GM23248 (cell line): ENCODE measurements at places on chromosomes 3 and 15. TPM values are rescaled to one million over a fixed set of nuclear protein-coding genes. Genes with fewer than 3 reads are reported as not detected.
A peak's percentile ranks its signal among the peaks of the same experiment; 100 is the strongest.

TLR9 gene
- 0.11 TPM in 1 of 2 replicates, not detected in the other for polyA plus RNA-seq

GRCh38 chr3:81462921-81463320 lies 298.5 kb downstream of the GBE1 start:
- peaks cover 9% of the 10 kb centered on the region; the same call in 1 of the 2 replicates for H3K4me1 ChIP-seq
- H3K36me3 ChIP-seq = no peaks in the 10 kb centered on the region
- DNase-seq = no peak

KLHL40 gene
- not detected in 2 replicates for polyA plus RNA-seq

- H3K27ac ChIP-seq = no peak overlapping the region
- no peaks in the 10 kb centered on the region for H3K36me3 ChIP-seq
- DNase-seq = no peak
- H3K27me3 ChIP-seq = no peaks in the 10 kb centered on the region
- no peak overlapping the region for H3K4me3 ChIP-seq
Observed at GRCh38 chr3:101931081-101931480, 81.8 kb downstream of the NFKBIZ start.

PLCL2 gene
- polyA plus RNA-seq = 1.4 TPM in 2 replicates

DNA sequence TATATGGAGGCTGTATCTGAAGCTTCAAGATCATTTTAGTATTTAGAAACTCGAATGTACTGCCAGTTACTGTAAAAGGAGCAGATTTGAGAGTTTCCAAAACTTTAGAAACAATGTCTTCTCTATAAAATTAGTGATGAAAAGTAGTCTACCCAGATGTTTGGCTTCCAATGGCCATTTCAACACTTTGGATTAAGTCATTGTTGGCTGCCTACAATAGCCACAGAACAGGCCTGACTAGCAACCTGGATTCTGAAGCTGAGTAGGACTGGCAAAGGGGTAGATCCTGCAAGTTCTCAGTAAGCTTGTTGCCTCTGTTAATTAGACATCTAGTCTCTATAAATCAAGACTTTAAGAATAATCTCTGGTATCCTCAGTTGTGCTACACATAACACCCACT lies 239.0 kb upstream of the KCNMB2 start:
- no peaks in the 10 kb centered on the region for H3K36me3 ChIP-seq
- peak; percentile 63 for DNase-seq
- H3K4me3 ChIP-seq = no peak overlapping the region
- H3K4me1 ChIP-seq = peaks cover 24% of the 10 kb centered on the region
- no peaks in the 10 kb centered on the region for H3K27me3 ChIP-seq

GRCh38 chr3:87260270-87260669 lies 16.1 kb downstream of the POU1F1 start:
- peaks cover 8% of the 10 kb centered on the region; the same call in 1 of the 2 replicates for H3K36me3 ChIP-seq
- H3K4me1 ChIP-seq = no peaks in the 10 kb centered on the region
- DNase-seq = peak; percentile 71
- no peak overlapping the region for H3K27ac ChIP-seq

- H3K36me3 ChIP-seq = no peaks in the 10 kb centered on the region
- H3K27me3 ChIP-seq = no peaks in the 10 kb centered on the region
- H3K4me1 ChIP-seq = no peaks in the 10 kb centered on the region
Observed at GRCh38 chr3:110738531-110738930, 333.1 kb upstream of the NECTIN3 start.

GUCA1C gene
- polyA plus RNA-seq = not detected in 2 replicates

GRCh38 chr3:72165317-72165716 lies 380.4 kb upstream of the PROK2 start:
- peak; percentile 47 for DNase-seq
- no peak overlapping the region for H3K27ac ChIP-seq
- H3K4me1 ChIP-seq = peaks cover 8% of the 10 kb centered on the region
- no peak overlapping the region for H3K4me3 ChIP-seq
- H3K36me3 ChIP-seq = no peaks in the 10 kb centered on the region

DNA sequence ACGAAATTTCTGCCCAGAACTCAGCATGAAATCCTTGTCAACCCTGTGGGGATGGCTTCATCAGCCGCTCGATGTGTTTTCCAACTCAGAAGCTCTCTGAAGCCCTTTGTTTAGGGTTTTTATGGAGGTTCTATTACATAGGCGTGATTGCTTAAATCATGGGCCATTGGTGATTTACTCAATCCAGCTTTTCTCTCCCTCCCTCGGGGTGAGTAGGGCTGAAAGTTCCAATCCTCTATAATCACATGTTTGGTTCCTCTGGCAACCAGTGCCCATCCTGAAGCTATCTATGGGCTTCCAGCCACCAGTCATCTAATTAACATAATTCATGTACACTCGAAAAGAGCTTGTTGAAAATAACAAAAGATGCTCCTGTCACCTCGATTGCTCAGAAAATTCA lies 51.6 kb downstream of the GATM start:
- no peak for DNase-seq
- no peaks in the 10 kb centered on the region for H3K36me3 ChIP-seq
- H3K4me3 ChIP-seq = no peak overlapping the region
- no peaks in the 10 kb centered on the region for H3K4me1 ChIP-seq

ADCY5 gene
- polyA plus RNA-seq = 0.09 TPM in 2 replicates

AHSG gene
- polyA plus RNA-seq = not detected in 2 replicates

DNA sequence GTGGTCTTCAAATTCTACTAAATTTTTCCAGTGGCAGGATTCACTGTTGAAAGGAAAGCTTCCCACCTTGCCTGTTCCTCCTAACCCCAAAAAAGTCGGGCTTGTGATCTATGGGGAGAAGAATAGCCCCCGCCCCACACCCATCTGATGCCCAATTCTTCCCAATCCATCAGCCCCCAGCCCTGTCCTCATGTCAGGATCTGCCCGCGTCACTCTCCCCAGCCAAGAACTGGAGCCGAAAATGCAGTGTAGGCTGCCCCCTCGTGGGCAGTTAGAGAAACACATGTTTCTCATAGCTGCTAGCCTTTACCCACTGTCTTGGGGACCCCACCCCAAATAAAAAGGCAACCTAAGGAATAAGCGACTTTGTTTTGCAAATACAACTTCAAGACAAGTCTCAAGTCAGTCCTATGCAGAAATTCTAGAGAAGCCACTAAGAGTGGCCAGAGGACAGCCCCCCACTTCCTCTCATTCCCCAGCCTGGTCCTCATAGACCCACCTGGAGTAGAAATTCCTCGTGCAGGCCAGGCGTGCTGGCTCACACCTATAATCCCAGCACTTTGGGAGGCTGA lies 13.0 kb upstream of the CSK start:
- H3K36me3 ChIP-seq = no peaks in the 10 kb centered on the region
- peak overlapping the region; percentile 38; the same call in 1 of the 2 replicates for H3K4me3 ChIP-seq
- H3K4me1 ChIP-seq = 0 out of 2 replicates have a peak, but pooled peaks cover 5% of the 10 kb centered on the region
- H3K27ac ChIP-seq = no peak overlapping the region
- peak; percentile 72 for DNase-seq
- H3K27me3 ChIP-seq = no peaks in the 10 kb centered on the region

WDR49 gene
- polyA plus RNA-seq = not detected in 2 replicates

- peak; percentile 56 for DNase-seq
- peaks cover 19% of the 10 kb centered on the region for H3K4me1 ChIP-seq
- no peaks in the 10 kb centered on the region for H3K36me3 ChIP-seq
- no peak within 1 kb of the TSS for H3K27ac ChIP-seq
Observed at GRCh38 chr3:111998636-111999483, at the start of gene TAGLN3. Gene TAGLN3, plus strand, starts transcription at chr3:111998922. Its CDS starts 501 bp downstream, at chr3:111999423.

TFG gene
- 241 and 245 TPM in 2 replicates for polyA plus RNA-seq

GRCh38 chr3:104523136-104523535 lies 843.6 kb upstream of the ALCAM start:
- H3K27ac ChIP-seq = no peak overlapping the region
- H3K4me3 ChIP-seq = no peak overlapping the region
- H3K36me3 ChIP-seq = no peaks in the 10 kb centered on the region

- no peak overlapping the region for H3K27ac ChIP-seq
- no peak overlapping the region for H3K4me3 ChIP-seq
- H3K36me3 ChIP-seq = no peaks in the 10 kb centered on the region
- DNase-seq = no peak
Observed at GRCh38 chr15:90039996-90040395, 38.9 kb downstream of the ZNF710 start.

DNA sequence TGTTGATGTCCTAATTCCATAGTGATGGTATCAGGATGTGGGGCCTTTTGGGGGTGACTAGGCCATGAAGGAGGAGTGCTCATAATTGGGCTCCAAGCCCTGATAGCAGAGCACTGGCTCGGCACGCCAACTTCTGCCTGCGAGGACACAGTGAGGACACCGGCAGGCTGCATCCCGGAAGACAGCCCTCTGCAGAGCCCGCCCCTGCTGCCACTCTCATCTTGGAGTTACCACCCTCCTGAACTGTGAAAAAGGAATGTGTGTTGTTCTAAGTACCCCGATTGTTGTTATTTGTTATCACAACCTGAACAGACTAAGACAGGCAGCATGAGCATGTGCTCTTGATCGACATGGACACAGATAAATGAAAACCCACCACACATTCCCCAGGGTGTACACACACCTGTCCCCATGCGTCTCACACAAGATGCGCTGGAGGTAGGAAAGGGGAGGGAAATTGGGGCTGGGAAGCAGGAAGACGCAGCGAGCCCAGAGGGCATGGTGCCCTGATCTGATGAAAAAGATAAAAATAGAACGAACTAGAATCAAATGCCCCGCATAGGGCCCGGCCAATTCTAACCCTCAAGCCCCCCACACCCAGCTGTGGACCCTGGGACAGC lies 40.1 kb downstream of the RPN1 start:
- no peak overlapping the region for H3K27ac ChIP-seq
- no peaks in the 10 kb centered on the region for H3K36me3 ChIP-seq
- DNase-seq = no peak
- H3K4me3 ChIP-seq = no peak overlapping the region
- H3K27me3 ChIP-seq = no peaks in the 10 kb centered on the region
- no peaks in the 10 kb centered on the region for H3K4me1 ChIP-seq

GRCh38 chr3:163261618-163262017 lies 1765.0 kb downstream of the OTOL1 start:
- H3K27me3 ChIP-seq = no peaks in the 10 kb centered on the region
- DNase-seq = no peak
- H3K4me3 ChIP-seq = no peak overlapping the region
- no peak overlapping the region for H3K27ac ChIP-seq

GABRA5 gene
- polyA plus RNA-seq = 0.24 and 0.29 TPM in 2 replicates

LMAN1L gene
- polyA plus RNA-seq = not detected in 2 replicates

CX3CR1 gene
- not detected in 2 replicates for polyA plus RNA-seq

MCF2L2 gene
- polyA plus RNA-seq = 0.03 TPM in 1 of 2 replicates, not detected in the other

DNA sequence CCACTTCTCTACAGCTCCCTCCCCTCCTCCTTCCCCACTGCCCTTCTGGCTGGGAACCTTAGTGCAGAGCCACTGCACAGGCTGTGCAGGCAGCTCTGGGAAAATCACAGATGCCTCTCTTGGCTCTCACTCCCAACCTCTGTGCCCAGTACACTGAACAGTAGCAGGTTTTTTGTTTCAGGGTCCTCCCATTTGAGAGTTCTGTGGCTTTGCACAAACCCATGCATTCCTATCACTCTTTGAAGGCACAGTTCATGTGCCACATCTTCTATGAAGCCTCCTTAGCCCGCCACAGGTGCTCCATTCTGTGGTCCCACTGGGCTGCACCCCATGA lies 103.9 kb downstream of the SNRK start:
- no peaks in the 10 kb centered on the region for H3K4me1 ChIP-seq
- no peak overlapping the region for H3K27ac ChIP-seq
- no peak overlapping the region for H3K4me3 ChIP-seq
- no peaks in the 10 kb centered on the region for H3K27me3 ChIP-seq

DNA sequence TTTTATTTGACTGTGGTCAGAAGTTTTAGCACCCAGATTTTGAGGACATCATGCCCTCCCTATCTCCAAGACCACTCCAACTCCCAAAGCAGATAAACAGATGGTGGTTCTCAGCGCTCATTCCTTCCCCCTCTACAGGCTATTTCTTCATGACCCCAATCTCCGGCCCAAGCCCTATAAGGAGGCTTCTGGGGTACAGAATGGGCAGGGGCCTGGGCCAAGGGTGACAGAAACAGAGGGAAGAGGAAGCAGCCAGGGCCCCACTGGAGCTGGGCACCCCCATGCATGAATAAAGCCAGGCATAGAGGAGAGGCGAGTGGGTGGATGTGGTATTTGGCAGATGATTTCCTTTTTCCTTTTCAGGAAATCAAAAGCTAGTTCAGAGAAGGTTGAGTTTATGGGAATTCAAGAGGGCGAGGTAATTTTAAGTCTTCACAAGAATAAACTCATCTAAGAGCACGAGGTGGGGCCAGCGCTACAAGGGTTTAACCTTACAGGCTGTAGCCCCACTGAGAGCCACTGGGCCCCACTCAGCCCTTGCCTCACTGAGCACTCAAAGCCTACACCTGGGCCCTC lies 104.8 kb upstream of the HERC1 start:
- peaks cover 23% of the 10 kb centered on the region for H3K4me1 ChIP-seq
- H3K36me3 ChIP-seq = no peaks in the 10 kb centered on the region
- peak; percentile 59 for DNase-seq

DNA sequence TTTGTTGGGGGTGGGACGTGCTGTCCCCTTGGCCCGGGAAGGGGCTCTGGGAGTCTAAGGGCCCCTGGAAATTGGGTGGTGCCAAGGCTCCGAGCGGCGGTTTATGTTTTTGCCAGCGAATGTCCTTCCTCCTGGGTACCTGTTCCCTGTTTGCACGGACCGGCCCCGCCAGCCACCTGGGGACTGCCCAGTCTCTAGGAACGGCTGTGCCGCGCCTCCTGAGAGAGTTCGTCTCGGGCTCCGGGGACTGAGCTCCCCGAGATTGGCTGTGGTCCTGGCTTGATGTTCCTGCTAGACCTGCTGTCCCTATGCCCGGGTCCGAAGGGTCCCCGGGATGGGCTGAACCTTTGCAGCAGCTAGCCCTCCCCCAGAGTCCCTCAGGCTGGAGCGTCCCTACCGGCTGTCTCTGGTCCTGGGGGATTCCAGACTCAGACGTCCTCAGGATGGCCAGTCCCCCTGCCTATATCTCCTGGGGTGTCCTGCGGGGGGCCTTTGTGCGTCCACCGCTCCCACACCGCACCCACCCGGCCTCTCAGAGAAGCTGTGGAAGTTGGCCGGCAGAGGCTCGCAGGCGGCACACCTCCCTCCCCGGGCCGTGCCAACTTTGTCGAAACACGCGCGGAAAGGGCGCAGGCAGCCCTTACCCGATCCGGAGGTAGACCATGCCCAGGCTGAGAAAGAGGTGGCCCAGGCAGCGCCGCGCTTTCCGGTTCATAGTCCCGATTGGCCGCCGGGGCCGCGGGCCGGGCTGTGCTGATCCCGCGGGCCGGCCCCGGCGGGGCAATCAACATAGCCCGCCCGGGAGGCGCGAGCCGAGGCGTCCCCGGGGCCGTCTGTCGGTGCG lies 547 bp downstream of the WNT7A start:
- DNase-seq = no peak
- no peaks in the 10 kb centered on the region for H3K4me1 ChIP-seq
- H3K27ac ChIP-seq = no peak overlapping the region
- 0 out of 2 replicates have a peak overlapping the region, but pooled peaks have one; percentile 23 for H3K4me3 ChIP-seq
- H3K36me3 ChIP-seq = no peaks in the 10 kb centered on the region

- no peaks in the 10 kb centered on the region for H3K4me1 ChIP-seq
- peaks cover 21% of the 10 kb centered on the region; the same call in 1 of the 2 replicates for H3K27me3 ChIP-seq
- no peaks in the 10 kb centered on the region for H3K36me3 ChIP-seq
- H3K4me3 ChIP-seq = no peak overlapping the region
- DNase-seq = no peak
Observed at GRCh38 chr3:183434992-183435391, 6.6 kb upstream of the MCF2L2 start.

DNA sequence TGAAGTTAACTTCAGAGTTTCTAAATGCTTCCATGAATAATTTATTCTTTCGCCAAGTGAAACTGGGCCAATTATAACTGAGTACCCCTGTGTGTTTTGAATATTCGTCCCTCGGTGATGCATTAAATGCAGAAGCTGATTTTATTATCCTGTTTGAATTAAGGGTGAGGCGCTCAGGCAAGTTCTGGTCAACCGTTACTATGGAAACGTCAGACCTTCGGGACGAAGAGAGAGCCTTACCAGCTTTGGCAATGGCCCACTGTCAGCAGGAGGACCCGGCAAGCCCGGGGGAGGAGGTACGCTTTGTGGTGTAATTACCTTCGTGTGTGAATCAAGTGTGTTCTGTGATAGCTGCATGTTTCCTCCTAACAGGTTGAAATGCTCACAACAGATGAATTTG lies 239.8 kb downstream of the ITPR1 start:
- no peaks in the 10 kb centered on the region for H3K36me3 ChIP-seq
- H3K27me3 ChIP-seq = no peaks in the 10 kb centered on the region
- H3K4me3 ChIP-seq = no peak overlapping the region
- H3K4me1 ChIP-seq = no peaks in the 10 kb centered on the region
- DNase-seq = no peak

CRBN gene
- 41.1 and 45.7 TPM in 2 replicates for polyA plus RNA-seq
